Neural crest cell (in vitro differentiated cells): ENCODE measurements at places on chromosomes 2 and 18. TPM values are rescaled to one million over a fixed set of nuclear protein-coding genes. Genes with fewer than 3 reads are reported as not detected.

DNA sequence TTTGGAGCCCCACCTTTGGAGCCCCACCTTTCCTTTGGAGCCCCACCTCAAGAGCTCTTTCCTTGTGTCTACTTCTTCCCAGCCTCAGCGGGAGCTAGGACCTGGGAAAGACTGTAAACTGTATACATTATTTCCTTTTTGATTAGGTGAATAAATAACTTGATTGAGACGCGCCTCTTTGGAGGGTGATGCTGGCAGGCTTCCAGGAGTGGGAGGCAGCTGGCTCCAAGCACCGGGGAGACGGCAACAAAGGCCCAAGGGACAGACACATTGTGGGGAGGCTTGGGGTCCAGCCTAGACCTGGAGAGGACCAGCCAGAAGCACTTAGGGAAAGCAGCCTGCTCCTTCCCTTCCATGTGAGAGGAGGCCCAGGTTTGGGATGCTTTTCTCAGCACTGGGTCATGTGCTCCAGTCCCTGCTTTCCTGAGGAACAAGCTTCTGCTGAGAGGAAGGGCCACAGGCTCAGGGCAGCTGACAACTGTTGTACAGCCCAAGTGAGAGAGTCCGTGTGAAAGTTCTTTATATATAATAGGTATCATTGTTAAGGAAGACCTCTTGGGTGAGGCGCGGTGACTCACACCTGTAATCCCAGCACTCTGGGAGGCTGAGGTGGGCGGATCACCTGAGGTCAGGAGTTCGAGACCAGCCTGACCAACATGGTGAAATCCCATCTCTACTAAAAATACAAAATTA lies 297.2 kb upstream of the SLC14A2 start:
- peaks cover 12% of the 10 kb centered on the region for H3K4me1 ChIP-seq
- H3K27me3 ChIP-seq: no peaks in the 10 kb centered on the region
- no peak overlapping the region for H3K27ac ChIP-seq
- no peaks in the 10 kb centered on the region for H3K36me3 ChIP-seq
- no peak for DNase-seq

DNA sequence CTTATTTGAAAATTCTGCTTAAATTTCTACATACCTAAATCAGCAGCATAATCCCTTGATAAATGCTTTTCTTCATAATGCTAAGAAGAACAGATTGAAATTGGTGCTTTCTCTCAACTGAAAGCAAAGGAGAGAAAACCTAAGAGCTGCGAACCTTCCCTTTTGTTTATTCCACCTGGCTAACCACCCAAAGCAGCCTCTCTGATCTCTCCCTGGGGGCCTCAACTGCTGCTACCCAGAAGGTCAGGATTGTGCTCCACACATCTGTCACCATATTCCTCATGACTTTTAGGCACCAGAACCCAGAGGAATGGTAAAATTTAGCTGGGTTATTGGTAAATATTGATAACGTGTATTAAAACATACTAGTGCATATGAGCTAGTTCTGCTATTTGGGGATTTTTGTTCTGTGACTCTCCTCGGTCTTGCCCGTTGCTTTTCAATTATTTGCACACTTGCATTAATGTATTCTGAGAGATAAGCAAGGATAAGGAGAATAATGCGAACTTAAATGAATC lies 334.1 kb downstream of the RIT2 start:
- DNase-seq: no peak
- no peak overlapping the region for H3K4me3 ChIP-seq
- H3K27ac ChIP-seq: peak overlapping the region; percentile 84
- H3K27me3 ChIP-seq: no peaks in the 10 kb centered on the region
- H3K36me3 ChIP-seq: no peaks in the 10 kb centered on the region
- H3K4me1 ChIP-seq: peaks cover 24% of the 10 kb centered on the region

Gene GULP1
- 39.1 and 43.8 TPM in 2 replicates for total RNA-seq

GRCh38 chr18:9753846-9754245 lies 45.7 kb downstream of the RAB31 start:
- no peak overlapping the region for H3K27ac ChIP-seq
- no peaks in the 10 kb centered on the region for H3K36me3 ChIP-seq
- DNase-seq: no peak
- H3K27me3 ChIP-seq: no peaks in the 10 kb centered on the region

GRCh38 chr2:84912984-84913383 lies 7.5 kb downstream of the TMSB10 start:
- H3K4me3 ChIP-seq: no peak overlapping the region
- no peak for DNase-seq
- peaks cover 25% of the 10 kb centered on the region for H3K36me3 ChIP-seq

Gene RTTN
- total RNA-seq: 31.7 and 34.8 TPM in 2 replicates

DNA sequence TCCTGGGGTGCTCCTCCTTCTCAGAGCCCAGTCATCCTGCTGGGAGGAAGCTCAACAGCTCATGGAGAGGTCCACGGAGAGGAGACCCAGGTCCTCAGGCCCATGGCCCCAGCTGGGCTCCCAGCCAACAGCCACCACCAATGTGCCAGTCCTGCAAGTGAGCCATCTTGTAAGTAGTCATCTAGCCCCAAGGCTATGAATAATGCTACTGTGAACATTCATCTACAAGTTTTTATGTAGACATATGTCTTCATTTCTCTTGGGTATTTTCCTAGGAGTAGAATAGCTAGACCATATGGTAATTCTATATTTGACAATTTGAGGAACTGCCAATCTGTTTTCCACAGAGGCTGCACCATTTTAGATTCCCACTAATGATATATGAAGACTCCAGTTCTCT lies 166.1 kb downstream of the MTCL1 start:
- H3K27ac ChIP-seq: no peak overlapping the region
- no peaks in the 10 kb centered on the region for H3K36me3 ChIP-seq
- H3K4me1 ChIP-seq: no peaks in the 10 kb centered on the region
- H3K27me3 ChIP-seq: no peaks in the 10 kb centered on the region
- no peak overlapping the region for H3K4me3 ChIP-seq

DNA sequence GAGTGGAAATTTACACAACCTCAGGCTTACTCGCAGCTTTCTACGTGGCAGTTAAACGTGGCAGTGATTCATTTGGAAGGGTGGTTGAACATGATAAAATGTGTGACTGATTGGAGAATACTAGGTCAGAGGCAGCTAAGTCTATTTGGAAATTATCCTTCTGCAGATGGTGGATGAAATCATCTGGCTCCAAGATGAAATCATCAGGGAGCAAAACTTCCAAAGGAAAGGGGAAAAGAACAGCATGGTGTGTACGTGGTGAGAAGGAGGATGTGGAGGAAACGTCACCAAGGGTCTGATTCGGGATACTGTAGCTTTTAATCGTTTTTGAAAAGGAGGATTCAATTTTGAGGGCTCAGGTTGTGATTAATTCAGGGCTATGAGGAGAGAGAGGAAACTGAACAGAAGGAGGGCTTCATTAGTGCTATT lies 47.9 kb downstream of the COL3A1 start:
- no peak overlapping the region for H3K27ac ChIP-seq
- no peak for DNase-seq
- no peak overlapping the region for H3K4me3 ChIP-seq
- H3K27me3 ChIP-seq: no peaks in the 10 kb centered on the region
- peaks cover 2% of the 10 kb centered on the region for H3K36me3 ChIP-seq

Gene SRD5A2
- not detected in 2 replicates for total RNA-seq

GRCh38 chr2:182377467-182377866 lies 49.4 kb downstream of the PDE1A start:
- H3K36me3 ChIP-seq: peaks cover 57% of the 10 kb centered on the region
- no peak overlapping the region for H3K27ac ChIP-seq
- H3K4me1 ChIP-seq: peaks cover 8% of the 10 kb centered on the region
- H3K4me3 ChIP-seq: no peak overlapping the region

Gene PRKAG3
- total RNA-seq: not detected in 2 replicates

Gene PLCD4
- 0.37 and 1.1 TPM in 2 replicates for total RNA-seq

Gene PARD6G
- total RNA-seq: 28.0 and 28.3 TPM in 2 replicates

DNA sequence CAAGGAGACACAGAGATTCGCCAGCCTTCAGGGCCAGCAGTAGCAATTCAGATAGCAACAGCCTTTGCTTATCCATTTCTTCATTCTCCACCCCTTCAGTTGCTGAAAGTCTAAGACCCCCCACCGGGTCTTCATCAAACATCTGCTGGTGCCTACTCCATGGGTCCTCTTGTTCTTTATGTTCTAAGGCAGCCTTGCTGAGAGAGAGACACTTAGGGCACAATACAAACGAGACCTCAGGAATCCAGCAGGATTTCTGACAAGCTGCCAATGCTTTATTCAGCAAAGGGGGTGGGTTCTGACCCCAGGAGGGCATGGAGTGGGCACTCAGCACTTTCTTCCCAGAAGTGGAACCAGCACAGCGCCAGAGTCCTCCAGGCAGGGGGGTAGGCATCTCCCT lies 36.2 kb upstream of the CNGA3 start:
- no peak for DNase-seq
- no peaks in the 10 kb centered on the region for H3K36me3 ChIP-seq
- no peaks in the 10 kb centered on the region for H3K4me1 ChIP-seq
- H3K27me3 ChIP-seq: peaks cover 3% of the 10 kb centered on the region
- no peak overlapping the region for H3K27ac ChIP-seq

DNA sequence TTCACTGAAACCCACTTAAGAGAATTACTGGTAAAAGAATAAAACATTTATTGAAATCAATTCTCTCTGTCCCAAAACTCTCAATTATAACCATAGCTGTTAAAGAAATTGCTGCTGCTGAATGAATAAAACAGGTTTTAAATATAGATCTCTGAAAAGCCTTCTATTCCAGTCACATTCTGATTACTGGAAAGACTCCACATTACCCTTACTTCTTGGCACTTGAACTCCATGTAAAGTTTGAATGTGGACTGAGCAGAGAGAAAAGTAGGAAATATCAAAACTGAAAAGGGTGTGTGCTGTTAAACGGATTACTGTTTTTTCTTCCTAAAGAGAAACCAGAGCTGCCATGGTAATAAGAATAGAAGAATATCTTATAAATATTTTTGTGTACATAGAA lies 655.3 kb upstream of the SETBP1 start:
- no peaks in the 10 kb centered on the region for H3K27me3 ChIP-seq
- H3K4me1 ChIP-seq: peaks cover 4% of the 10 kb centered on the region
- peaks cover 13% of the 10 kb centered on the region for H3K36me3 ChIP-seq
- DNase-seq: no peak
- no peak overlapping the region for H3K27ac ChIP-seq
- no peak overlapping the region for H3K4me3 ChIP-seq

Gene NIF3L1
- 49.8 and 50.6 TPM in 2 replicates for total RNA-seq

- no peaks in the 10 kb centered on the region for H3K4me1 ChIP-seq
- H3K27ac ChIP-seq: no peak overlapping the region
- no peak overlapping the region for H3K4me3 ChIP-seq
These were observed 53.2 kb upstream of the MAT2A start for GRCh38 chr2:85485815-85486214.

Gene EPG5
- 15.4 and 20.5 TPM in 2 replicates for total RNA-seq

GRCh38 chr2:28821295-28821958 lies 10.8 kb downstream of the SPDYA start:
- H3K4me3 ChIP-seq: no peak overlapping the region
- no peaks in the 10 kb centered on the region for H3K36me3 ChIP-seq
- peaks cover 3% of the 10 kb centered on the region for H3K4me1 ChIP-seq

GRCh38 chr2:10406491-10407188 lies 41.5 kb downstream of the ODC1 start:
- peak overlapping the region; percentile 52 for H3K27ac ChIP-seq
- no peak for DNase-seq
- H3K4me3 ChIP-seq: no peak overlapping the region
- no peaks in the 10 kb centered on the region for H3K36me3 ChIP-seq
- no peaks in the 10 kb centered on the region for H3K27me3 ChIP-seq
- peaks cover 14% of the 10 kb centered on the region for H3K4me1 ChIP-seq

Gene KLHL30
- 0.23 and 0.25 TPM in 2 replicates for total RNA-seq

GRCh38 chr2:6493669-6494068 lies 372.0 kb downstream of the CMPK2 start:
- no peak for DNase-seq
- no peak overlapping the region for H3K4me3 ChIP-seq
- no peaks in the 10 kb centered on the region for H3K36me3 ChIP-seq
- H3K27me3 ChIP-seq: no peaks in the 10 kb centered on the region

- DNase-seq: no peak
- no peak overlapping the region for H3K4me3 ChIP-seq
- no peaks in the 10 kb centered on the region for H3K27me3 ChIP-seq
- no peak overlapping the region for H3K27ac ChIP-seq
- H3K36me3 ChIP-seq: peaks cover 21% of the 10 kb centered on the region
These were observed 27.4 kb upstream of the ERCC3 start for GRCh38 chr2:127321303-127321702.

GRCh38 chr2:74447230-74447999 lies 5.7 kb upstream of the RTKN start:
- no peak overlapping the region for H3K27ac ChIP-seq
- DNase-seq: no peak
- H3K4me3 ChIP-seq: no peak overlapping the region
- H3K4me1 ChIP-seq: peaks cover under 1% of the 10 kb centered on the region

Gene DIPK1C
- not detected in 2 replicates for total RNA-seq

Gene AQP12B
- total RNA-seq: not detected in 2 replicates

DNA sequence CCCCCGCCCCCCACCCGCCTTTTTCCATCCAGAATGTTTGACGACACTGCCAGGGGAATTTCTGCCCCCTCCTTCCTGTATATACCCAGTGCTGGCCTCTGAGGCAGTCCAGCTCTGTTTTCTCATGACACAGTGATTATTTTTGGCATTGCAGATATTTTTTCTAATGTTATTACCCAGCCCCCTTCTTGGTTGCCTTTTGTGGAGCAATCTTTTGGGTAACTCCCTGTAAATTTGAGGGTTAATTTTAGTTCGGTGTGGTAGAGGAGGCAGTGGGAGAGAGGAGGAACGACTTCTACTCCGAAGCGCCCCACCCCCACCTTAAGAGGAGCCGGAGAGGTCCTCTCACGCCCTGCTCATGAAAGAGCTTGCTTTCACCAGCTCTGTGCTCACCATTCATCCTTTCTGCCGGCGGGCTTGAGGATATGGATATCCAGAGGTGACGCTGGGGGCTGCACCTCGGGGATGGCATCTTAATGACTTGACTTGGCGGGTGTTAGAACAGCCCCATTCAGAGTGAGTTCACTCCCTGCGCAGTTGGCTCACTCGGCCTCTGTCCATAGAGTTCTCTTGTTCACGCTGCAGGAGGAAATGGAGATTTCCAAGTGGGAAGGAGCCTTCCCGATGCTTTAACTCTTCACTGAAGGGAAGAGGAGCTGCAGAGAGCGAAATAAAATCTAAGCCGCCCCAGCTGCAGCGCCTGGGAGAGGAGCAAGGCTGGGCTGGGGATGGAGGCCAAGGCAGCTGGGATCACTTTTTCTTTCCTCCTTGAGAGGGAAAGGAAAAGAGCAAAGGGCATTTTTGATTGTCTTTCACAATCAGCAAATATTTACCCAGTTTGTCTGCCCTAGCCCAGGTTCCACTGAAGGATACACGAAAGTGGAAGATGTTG lies 38.4 kb downstream of the EPAS1 start:
- H3K36me3 ChIP-seq: no peaks in the 10 kb centered on the region
- H3K4me1 ChIP-seq: peaks cover 30% of the 10 kb centered on the region
- H3K27ac ChIP-seq: peak overlapping the region; percentile 85
- peaks cover 6% of the 10 kb centered on the region for H3K27me3 ChIP-seq

Gene D2HGDH
- total RNA-seq: 17.7 and 22.2 TPM in 2 replicates

- no peak overlapping the region for H3K27ac ChIP-seq
- peaks cover 4% of the 10 kb centered on the region for H3K27me3 ChIP-seq
- DNase-seq: no peak
These were observed 13.2 kb upstream of the ARMC9 start for GRCh38 chr2:231185050-231185725.
